GM12878 (cell line): ENCODE measurements at places on chromosomes 2 and 18. TPM values are rescaled to one million over a fixed set of nuclear protein-coding genes. Genes with fewer than 3 reads are reported as not detected.

The RAD51AP2 gene
- not detected in 2 replicates for total RNA-seq

DNA sequence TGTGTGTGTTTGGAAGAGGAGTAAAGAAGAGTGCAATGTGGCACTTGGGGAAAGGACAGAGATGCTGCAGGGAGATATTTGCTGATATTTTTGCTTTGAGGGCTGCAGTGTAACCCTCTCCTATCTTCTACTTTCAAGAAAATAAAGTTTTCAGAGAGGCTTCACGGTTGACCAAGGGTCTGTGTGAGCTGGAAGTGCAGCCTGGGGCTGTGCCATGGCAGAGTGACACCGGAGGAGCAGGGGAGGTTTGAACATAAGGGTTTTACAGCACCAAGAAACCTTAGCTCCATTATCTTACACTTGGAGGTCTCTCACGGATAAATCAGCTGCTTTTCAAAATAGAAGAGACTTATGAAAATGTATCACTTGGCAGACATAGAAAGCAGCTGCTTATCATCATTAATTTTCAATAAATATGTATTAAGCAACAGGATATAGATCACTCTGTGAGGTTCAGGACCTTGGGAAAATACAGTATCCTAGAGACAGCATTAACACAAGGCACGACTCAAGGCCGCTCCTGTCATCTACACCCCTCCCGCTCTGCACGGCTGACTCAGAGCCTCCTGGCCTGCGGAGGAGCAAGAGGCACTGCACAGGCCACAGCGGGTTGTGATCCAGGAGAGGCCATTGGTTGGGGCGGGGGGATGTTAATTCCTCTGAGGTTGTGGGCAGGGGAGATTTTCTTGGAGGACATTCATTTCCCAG lies 127.8 kb downstream of the COPS8 start:
- DNase-seq = no peak

The REG1B gene
- 2.7 and 3.9 TPM in 2 replicates for total RNA-seq

GRCh38 chr2:240131941-240132650 lies 4.0 kb downstream of the COPS9 start:
- DNase-seq = no peak

The AMMECR1L gene
- 10.7 and 11.6 TPM in 2 replicates for total RNA-seq

- no peak for DNase-seq
Observed at GRCh38 chr18:49531678-49532153, 30.1 kb upstream of the LIPG start.

- DNase-seq = peak; percentile 66
Observed at GRCh38 chr2:223169830-223170605, 118.0 kb downstream of the KCNE4 start.

GRCh38 chr2:217142649-217143266 lies 282.9 kb upstream of the TNP1 start:
- DNase-seq = no peak

GRCh38 chr18:36376361-36376760 lies 78.8 kb downstream of the FHOD3 start:
- DNase-seq = no peak

- no peak for DNase-seq
Observed at GRCh38 chr18:24274837-24275236, 122.8 kb downstream of the OSBPL1A start.

The ASXL3 gene
- 0.15 TPM in 1 of 2 replicates, not detected in the other for total RNA-seq

The SPATA3 gene
- total RNA-seq = 0.19 TPM in 1 of 2 replicates, not detected in the other
